ENCODE measurements at places on chromosomes 2 and 18.

GRCh38 chr18:2169656-2170055, 401.6 kb downstream of the METTL4 start:
- H3K4me3 ChIP-seq, result no peak overlapping the region
- DNase-seq, result no peak
- no peak overlapping the region for H3K27ac ChIP-seq
- H3K36me3 ChIP-seq, result no peaks in the 10 kb centered on the region
- peaks cover 18% of the 10 kb centered on the region for H3K27me3 ChIP-seq

DNA sequence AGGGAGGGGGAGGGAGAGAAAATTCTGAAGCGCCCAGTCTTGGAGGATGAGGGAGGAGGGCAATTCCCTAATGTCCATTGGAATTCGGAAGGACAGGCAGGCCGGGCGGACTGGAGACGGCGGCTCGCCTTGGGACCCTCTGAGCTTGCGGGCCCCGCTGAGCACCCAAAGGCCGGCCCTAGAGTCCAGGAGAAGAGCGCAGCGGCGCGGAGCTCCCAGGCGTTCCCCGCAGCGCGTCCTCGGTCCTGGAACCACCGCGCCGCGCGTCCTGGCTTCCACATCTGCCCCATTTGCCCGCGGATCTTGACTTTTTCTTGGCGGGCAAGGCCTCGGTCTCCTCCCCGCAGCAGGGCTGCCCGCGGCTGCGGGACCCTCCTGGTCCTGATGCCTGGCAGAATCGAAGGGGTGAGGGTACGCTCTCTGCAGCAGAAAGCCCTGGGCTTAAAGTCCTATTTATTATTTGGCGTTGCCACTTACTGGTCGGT, 675 bp upstream of the MLPH start:
- peak overlapping the region; percentile 75 for H3K4me3 ChIP-seq
- H3K27me3 ChIP-seq, result no peaks in the 10 kb centered on the region
- DNase-seq, result no peak
- no peaks in the 10 kb centered on the region for H3K36me3 ChIP-seq

DNA sequence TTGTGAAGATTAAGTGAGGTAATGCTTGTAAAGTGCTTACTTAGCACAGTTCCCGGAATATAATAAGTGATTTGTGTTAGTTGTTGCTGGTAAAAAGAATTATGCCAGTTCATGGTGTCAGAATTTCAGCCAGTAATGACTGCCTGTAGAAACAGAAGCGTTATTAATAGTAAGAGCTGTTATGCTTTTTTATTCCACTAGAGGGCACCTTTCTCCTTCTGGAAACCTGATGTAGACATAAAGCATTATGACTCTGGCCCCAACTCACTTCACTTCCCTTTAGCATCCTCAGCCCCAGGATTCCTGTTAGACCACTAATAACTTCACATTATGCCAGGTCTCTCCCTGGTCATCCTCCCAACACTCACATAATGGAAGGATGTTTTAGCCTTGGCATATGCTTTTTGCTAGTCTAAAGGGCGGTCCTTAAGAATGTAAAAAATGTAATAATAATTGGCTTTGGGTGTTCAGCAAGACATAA, 34.9 kb downstream of the C18orf54 start:
- H3K4me1 ChIP-seq, result peaks cover 24% of the 10 kb centered on the region
- H3K27me3 ChIP-seq, result no peaks in the 10 kb centered on the region
- no peak for DNase-seq
- H3K27ac ChIP-seq, result no peak overlapping the region

DNA sequence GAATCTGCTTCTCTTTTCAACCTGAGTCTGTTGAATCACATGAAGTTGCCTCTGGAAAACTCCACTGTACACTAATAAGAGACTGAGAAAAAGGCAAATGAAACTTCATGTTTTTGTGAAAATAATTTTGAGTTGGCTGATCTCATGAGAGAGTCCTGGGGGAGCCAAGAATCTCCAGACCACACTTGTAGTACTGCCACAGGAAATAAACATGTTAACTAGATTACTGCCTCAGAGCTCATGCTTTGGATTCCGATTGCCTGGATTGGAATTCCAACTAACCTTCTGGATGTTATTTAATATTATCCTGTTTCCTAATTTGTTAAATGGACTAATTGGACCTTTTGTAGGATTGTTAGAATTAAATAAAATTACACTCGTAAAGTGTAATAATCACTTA, 25.2 kb downstream of the NUP35 start:
- peak overlapping the region; percentile 78 for H3K27ac ChIP-seq
- peaks cover 8% of the 10 kb centered on the region for H3K36me3 ChIP-seq
- no peaks in the 10 kb centered on the region for H3K27me3 ChIP-seq
- no peak for DNase-seq
- H3K4me3 ChIP-seq, result no peak overlapping the region

DNA sequence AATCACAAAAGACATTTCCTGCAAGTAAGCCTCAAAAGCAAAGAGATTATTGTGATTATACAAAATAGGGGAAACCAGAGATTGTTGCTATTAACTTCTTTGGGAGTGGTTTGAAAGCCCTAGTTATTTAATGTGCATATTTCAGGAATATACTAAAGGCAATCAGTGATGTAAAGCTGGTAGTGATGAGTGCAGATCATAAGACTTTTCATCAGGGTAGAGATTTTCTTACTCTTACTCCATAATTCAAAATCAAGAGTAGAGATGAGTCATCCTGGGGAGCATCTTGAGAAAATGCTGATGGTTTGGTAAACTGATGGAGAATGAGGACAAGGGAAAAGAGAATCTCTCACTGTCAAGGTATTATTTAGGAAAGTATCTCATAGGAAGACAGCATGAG, 309.5 kb downstream of the FBXO15 start:
- peaks cover 3% of the 10 kb centered on the region for H3K4me1 ChIP-seq
- no peak for DNase-seq
- H3K36me3 ChIP-seq, result no peaks in the 10 kb centered on the region
- H3K4me3 ChIP-seq, result no peak overlapping the region
- no peak overlapping the region for H3K27ac ChIP-seq

DNA sequence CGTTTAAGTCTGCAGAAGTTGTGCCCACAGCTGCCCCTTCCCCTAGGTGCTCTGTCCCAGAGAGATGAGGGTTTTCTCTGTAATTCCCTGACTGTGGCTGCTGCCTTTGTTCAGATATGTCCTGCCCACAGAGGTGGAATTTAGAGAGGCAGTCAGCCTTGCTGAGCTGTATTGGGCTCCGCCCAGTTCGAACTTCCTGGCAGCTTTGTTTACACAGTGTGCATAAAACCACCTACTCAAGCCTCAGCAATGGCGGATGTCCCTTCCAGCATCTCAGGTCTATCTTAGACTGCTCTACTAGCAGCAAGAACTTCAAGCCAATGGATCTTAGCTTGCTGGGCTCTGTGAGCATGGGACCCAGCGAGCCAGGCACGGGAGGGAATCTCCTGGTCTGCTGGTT, 48.1 kb downstream of the LHCGR start:
- H3K4me1 ChIP-seq, result no peaks in the 10 kb centered on the region
- no peak overlapping the region for H3K27ac ChIP-seq
- no peak for DNase-seq
- H3K4me3 ChIP-seq, result no peak overlapping the region
- H3K36me3 ChIP-seq, result peaks cover 4% of the 10 kb centered on the region

Measured in chondrocyte (in vitro differentiated cells).